Hematopoietic multipotent progenitor cell treated with erythropoietin and hydrocortisone succinate and interleukin-3 and kit ligand, for 17 days (in vitro differentiated cells): ENCODE measurements at places on chromosomes 4 and X.

GRCh38 chr4:59068722-59069418 is 1958.7 kb upstream of the IGFBP7 start:
- DNase-seq, result no peak

DNA sequence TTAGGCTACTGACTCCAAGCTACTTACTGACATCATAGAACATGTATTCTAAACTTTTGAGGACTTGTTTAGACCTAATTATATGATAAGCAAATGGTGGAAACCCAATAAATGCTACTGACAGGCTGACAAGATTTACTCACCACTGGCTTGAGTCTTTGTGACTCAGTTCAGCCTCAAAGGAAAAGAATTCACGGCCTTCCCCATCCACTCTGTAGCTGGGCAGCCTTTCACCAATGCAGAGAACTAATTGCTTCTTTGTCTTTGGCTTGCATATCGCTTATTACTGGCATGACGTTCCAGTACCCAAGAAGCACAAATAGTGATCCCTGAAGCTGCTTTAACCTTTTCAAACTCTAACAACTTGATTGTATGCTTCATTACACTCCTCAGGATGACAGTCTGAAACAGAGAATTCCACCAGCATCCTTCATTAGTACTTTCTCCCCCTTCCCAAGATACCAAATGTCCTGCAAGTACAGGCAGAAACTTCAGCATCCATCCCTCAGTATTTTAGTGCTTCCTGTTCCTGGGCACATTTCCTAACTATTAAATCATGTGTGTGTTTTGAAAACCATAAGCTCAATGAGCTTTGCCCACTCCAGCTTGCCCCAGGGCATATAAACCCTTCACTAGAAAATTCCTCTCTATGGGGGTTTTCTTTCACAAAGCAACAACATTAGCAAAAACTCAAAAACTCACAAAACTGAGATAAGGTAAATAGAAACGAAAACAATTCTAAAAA is 298.1 kb upstream of the SLC7A11 start:
- no peak for DNase-seq

DNA sequence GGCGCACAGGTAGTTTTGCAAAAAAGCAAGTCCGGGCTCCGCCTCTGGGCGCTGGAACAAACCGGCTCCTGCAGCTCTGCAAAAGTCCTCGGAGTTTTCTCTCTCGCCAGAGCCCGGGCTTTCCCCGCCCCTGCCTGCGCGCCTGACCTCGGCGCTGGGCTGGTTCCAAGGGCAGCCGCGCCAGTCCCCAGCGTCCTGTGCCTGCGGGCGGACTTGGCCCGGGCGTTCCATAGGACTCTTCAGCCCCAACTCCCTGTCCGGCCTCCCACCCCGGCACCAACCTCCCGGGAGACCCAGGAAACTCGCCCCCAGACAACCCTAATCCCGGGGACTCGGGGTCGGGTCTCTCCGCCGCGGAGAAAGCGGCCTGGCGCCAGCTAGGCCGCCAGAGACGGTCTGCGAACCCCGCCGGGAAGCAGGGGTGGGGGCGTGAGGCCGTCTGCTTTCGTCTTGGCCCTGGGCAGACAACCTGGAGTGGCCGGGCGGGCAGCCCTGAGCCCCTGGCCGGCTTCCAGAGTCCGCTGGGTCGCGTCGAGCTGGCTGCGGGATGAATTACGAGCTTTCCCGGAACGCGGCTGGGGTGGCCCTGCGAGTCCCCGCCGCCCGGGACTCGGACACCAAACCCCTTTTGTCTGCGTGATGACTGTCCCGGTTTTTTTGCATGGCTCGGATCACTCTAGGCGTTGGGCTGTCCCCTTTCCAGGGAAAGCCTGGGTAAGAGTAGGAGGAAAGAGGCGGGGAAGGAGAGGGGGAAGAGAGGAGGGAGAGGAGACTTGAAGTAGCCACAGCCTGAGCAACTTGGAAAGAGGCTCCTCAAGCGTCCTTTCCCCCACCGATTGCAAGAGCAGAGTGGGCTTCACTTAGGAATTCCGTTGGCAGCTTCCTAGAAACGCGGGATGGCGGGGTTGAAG is 916 bp downstream of the MXRA5 start:
- no peak for DNase-seq

DNA sequence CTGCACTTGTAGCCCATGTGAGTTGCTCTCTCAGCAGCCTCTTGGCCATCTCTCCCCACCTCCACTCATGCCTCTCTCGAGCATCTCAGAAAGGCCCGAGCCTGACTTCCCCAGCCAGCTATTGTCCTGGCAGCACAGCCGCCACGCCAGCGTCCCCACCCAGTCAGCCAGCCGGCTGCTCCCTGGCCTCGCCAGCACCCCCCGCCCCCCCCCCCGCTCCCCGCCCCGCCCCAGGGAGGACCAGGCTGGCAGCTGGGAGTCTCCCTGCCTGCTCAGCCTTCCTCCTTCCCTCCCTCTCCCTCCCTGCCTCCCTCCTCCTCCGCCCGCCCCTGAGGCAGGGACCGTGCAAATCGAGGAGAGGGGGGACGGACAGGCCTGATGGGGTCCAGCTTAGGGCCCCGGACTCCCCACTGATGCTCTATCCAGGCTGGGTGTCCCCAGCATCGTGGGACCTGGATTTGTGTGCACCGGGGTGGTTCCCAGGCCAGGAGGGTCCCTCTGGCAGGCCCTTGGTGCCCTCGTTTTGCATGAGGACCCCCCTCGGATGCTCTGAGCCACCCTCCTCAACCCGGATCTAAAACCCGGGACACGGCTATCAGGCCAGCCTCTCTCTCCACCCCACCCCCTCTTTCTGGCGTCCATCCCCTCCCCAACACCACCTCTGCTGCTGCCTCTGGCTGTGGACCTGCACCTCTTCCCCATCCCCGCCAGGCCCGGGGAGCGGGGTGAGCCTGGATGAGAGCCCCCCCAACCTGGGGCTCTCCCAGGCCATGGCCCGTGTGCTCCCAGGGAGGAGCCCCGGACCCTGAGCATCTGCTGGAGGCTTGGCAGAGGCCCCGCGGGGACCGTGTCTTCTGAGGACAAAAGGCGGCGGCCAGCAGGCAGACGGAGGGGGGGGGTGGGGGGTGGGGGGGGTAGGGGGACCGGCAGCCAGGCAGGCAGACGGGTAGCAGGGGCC is at the start of gene GPR173:
Gene GPR173, plus strand, starts transcription at position 621 of the 958 bp plus-strand sequence. CDS start 27,833 bp downstream, outside the sequence.
- no peak for DNase-seq

DNA sequence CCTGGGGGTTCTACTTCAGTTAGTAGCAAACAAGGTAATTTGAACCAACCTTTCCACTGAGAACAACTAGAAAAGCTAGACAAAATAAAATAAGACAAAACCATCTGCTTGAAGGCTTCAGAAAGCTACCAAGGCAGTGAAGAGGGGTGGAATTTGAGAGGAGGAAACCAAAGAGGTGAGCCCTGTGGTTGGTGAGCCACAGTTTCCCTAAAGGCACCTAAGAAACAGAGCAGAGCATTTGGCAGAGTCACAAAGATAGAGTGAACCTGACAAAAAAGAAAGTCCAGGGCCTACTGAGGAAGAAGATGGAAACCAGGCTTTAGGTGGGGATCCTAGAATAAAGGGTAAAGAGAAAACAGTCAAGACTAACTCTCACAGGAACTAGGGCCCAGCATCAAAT is 44.3 kb downstream of the CHST7 start:
- no peak for DNase-seq

DNA sequence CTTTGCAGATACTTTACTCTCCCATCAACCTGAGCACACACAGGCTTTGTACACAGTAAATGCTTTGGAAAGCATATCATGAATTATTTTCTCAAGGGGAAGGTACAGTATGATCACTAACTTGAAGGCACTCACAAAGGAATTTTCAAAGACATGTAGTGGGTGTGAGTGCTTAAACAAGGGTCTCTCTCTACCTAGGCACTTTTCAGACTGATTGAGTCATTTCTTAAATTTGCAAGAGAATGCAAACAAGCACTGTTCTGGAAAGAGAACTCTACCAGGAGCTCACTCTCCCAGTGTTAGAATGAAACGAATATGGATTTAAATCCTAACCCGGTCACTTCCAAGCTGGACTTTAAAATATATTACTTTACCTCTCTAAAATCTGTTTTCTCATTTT is 85.7 kb downstream of the MAML3 start:
- no peak for DNase-seq

DNA sequence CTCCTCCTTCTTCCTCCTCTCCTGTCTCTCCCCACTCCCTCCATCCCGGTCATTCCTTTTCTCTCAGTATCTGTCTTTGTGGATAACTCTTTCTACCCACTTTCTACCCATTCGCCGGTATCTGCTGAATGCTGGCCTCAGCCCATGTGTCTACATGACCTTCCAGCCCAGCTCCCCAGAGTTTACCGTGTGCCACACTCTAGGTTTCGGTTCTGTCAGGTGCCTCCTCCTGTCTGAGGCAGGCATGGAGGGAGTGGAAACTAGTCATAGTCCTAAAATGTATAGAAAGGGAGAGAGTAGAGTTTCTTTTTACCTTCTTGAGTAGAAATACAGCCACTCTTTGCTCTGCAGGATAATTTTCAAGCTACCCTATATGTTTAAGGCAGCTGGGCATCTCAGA is 33.5 kb upstream of the SCRG1 start:
- DNase-seq, result no peak

GRCh38 chr4:13097971-13098370 is 386.2 kb downstream of the RAB28 start:
- no peak for DNase-seq

- no peak for DNase-seq
Observed at GRCh38 chrX:1264556-1264955, 4.1 kb upstream of the CSF2RA start.

DNA sequence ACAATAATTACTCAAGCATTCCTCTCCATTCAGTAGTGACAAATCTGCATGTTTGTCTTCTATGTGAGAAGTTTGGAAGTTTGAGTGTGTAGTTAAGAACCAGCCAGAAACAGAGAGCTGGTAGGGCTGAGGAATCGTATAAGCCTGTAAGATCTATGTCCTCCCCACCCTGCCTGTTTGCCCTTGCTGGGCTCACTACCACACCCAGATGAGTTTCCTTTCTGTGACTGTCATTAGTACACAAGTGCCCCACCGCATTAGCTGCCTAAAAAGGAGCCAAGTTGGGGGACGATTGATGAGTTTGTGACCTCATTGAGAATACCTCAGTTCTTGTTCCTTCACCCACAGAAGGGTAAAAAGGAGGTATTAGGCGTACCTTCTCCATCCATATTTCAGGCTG is 28.3 kb downstream of the DOCK11 start:
- peak; percentile 46 for DNase-seq

GRCh38 chrX:38151441-38151840 is 69.2 kb downstream of the SRPX start:
- DNase-seq, result no peak

GRCh38 chrX:48003367-48003757 is 427 bp downstream of the ZNF182 start:
- no peak for DNase-seq

DNA sequence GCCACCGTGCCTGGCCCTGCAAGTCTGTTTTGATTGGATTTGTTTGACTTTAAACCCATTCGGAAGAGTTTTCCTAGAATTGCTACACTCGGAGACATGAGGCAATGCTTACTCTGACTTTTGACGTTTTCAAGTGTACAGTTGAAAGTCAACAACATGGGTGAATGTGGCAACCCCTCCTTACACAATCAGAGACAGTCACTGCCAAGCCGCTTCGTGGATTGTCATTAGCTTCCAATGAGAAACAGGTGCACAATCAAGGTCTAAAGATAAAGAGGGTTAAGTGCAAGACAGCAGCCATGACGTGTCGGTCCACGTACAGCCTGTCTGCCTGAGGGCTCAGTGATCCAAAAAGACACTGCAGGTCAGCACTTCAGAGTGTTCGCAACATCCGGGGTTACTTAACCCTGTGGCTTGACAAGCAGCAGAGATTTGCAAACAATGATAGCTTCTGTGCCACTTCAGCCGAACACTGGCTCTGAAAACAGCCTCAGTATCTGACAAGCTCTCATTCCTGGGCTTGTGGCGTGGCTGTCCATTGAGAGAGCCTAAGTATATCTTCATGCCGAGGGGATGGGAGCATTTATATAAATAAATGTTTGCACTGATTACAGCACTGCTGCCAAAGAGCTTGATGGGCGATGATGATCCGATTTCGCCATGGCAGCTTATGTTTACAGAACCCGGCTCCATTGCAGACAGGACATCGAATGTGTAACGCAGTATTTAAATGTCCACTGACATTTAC is 180.0 kb downstream of the DHRSX start:
- DNase-seq, result no peak

DNA sequence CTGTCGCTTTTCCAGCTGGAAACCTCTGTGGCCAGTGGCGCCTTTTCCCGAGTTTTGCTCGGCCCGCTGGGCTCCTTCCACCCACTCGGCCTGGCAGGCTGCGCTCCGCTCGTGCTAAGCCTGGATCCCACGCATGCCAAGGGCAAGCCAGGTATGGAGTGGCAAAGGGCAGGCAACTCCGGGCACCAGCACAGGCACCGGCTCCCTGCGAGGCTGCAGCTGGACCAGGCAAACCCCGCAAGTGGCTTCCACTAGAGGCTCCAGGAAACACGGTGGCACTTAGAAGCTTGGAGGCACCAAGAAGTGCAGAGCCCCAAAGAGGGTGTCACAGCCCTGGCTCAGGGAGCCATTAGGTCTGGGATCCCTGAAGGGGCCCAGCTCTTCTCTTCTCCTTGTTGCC is 59.5 kb downstream of the PPA2 start:
- no peak for DNase-seq

DNA sequence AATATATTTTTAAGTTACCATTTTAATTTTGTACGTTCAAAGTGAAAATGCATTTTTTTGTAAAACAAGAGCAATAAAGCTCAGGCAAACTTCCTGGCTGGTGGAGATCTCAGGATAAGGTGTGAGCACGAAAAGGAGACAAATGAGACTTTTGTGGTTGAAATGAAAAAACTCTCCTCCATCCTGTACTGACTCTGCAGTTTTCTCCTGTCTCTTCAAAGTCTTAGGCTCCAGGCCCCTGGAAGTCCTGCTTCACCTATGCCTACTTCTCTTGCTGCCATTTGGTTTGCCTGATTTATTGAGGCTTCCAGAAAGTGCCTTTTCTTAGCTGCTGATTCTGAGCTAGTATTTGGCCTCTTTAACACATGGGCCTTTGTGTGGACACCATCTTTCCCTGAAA is 77.7 kb downstream of the MAML3 start:
- DNase-seq, result no peak

- DNase-seq, result no peak
Observed at GRCh38 chr4:98446499-98447375, 185.6 kb downstream of the RAP1GDS1 start.

GRCh38 chr4:24146127-24146526 is 256.3 kb upstream of the PPARGC1A start:
- DNase-seq, result no peak

- DNase-seq, result no peak
Observed at GRCh38 chrX:8147226-8147625, 23.8 kb downstream of the VCX2 start.

DNA sequence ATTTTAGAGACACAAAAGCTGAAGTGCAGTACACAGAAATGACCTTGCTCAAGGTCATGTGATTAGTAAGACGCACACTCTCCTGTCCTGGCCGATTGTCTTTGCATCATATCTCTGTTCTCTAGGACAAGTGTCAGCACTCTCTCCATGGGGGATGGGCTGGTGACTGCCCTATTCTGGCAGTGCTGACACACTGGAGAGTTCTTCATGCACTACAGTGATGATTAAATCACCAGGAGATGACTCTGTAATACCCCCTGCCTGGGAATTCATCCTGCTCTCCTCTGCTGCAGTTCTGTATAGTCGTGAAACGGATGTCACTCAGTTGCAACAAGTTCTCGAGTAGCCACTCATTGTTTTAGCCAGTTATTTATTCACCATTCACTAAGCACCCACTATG is 5.3 kb upstream of the SHISA3 start:
- no peak for DNase-seq

GRCh38 chr4:94508806-94509205 is 57.1 kb downstream of the PDLIM5 start:
- DNase-seq, result no peak
